ENCODE measurements at places on chromosomes 3 and 15.

DNA sequence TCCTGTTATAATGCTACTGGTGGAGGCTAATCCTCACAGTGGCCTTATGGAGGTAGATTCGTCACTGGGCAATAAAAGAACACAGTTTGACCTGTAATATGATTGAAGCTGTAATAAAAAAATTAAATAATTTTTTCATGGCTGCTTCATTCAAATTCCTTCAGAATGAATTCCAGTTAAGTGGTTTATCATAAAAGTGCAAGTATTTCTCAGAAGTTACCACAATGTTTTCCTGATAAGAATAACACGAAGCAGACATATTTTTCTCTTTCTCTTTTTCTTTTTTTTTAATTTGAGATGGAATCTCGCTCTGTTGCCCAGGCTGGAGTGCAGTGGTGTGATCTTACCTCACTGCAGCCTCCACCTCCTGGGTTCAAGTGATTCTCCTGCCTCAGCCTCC is 15.6 kb downstream of the B4GALT4 start:
- DNase-seq = no peak

GRCh38 chr3:28915741-28916500 is 364.9 kb upstream of the RBMS3 start:
- peak; percentile 28 for DNase-seq

GRCh38 chr3:146781059-146781458 is 175.9 kb upstream of the PLSCR5 start:
- no peak for DNase-seq

- no peak for DNase-seq
Measured at GRCh38 chr3:113968986-113969385, 21.2 kb downstream of the ZDHHC23 start.

DNA sequence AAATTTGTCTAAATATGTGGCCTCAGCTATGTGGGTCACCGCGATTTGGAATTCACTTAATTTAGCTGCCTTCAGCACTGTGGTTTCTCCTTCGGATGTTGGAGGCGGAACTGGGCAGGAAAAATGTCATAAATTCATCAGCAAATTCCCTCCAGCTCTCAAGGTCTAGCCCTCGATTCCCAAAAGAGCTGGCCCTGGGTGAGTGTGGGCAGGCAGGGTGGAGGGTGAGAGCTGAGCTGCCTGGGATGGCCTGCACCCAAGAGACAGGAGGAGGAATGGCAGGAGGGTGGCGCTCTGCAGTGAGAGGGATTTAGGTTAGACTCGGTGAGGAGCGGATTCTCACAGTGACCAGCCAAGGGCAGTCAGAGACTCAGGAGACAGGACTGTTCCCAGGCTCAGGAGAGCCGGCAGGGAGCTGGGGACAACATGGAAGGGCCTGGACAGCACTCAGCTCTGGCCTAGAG is 57.1 kb downstream of the FEM1B start:
- DNase-seq = peak; percentile 89

GRCh38 chr15:101213147-101213546 is 38.7 kb downstream of the CHSY1 start:
- no peak for DNase-seq

DNA sequence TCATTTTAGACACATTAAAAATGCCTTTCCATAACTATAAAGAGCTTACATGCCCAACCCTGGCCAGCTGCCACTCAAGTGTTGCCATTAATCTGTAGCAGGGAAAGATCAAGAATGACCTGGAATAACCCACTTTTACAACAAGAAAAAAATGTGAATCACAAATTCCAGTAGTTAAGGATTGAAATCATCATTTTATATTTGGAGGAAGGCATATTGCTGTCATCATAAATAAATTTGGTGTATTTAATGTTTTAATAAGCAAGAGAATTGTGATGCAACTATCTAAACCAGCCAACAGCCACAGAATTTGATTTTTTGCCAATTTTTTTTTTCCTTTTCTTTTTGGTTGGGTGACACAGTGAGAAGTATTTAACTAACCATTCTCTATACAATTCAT is 240.0 kb upstream of the SEMA6D start:
- DNase-seq = no peak

DNA sequence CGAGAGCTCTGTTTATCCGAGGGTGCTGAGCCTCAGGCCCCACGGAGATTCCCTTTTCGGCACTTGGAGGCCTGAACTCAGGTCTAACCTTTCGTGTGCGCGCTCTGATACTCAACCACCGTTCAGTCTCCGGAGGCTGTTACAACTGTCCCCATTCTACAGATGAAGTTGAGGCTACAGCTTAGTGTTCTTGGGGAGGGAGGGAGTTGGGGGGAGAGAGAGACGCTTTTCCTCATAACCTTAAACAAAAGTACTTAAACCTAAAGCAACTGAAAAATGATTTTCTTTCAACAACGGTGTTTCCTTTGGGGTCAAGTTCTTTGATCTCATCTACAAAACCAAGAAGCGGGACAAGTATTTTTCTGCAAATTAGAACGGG is 952 bp upstream of the CHST2 start:
- no peak for DNase-seq

GRCh38 chr15:91609966-91610365 is 243.5 kb upstream of the SLCO3A1 start:
- DNase-seq = no peak

DNA sequence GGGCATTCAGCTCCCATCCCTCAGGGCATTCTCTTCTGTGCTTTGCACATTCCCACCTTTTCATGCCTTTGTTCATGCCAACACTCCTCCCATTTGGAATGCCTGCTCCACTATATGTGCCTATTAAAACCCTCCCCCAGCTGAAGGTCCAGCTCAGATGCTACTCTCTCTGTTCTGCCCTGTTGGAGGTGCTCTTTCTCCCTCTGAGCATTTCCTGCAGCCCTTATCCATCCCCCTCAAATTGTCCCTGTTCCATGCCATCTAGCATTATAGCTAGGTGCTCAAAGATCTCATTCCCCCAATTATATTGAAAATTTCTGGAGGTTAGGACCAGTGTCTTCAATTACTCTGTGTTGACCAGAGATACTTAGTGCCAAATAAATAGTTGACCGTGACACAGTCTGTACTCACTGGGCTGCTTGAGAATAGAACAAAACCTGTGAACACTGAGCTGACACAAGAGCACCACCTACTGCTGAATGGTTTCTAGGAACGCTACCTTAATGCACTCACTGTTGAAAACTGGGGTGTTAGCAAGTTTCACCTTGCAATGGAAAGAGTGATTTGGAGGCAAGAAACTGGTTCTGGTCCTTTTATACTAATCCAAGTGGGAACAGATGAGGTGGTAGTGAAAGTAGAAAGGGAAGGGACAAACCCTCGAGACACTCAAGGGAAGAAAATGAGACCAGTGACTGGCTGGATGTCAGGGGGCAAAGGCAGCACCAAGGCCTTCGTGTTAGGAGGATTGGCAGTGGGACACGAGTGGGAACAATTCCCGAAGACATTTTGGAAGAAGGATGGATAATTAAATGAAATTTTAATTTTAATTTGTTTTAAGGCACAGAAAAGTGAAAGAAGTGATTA is 289.8 kb upstream of the ROPN1 start:
- peak; percentile 28 for DNase-seq

GRCh38 chr3:41148478-41148877 is 50.8 kb upstream of the CTNNB1 start:
- DNase-seq = no peak

DNA sequence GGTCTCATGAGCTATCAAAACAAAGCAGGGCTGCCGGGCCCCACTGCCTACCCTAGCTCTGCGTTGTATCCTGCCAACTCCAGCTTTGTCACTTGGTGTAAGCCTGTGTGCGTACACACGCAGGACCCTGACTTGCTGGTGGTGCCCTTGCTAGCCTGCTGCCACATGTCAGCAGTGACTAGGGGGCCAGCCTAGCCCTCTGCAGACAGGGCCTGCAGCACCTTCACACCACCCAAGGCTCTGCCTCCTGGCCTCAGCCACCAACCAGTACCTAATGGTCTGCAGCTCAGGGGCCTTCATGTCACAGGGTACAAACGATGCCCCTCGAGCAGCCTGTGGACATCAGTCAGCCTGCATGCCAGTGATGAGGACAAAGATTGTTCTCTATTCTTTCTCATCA is 30.1 kb upstream of the DUSP7 start:
- no peak for DNase-seq

- no peak for DNase-seq
Measured at GRCh38 chr3:47261301-47261700, 21.3 kb downstream of the KIF9 start.

DNA sequence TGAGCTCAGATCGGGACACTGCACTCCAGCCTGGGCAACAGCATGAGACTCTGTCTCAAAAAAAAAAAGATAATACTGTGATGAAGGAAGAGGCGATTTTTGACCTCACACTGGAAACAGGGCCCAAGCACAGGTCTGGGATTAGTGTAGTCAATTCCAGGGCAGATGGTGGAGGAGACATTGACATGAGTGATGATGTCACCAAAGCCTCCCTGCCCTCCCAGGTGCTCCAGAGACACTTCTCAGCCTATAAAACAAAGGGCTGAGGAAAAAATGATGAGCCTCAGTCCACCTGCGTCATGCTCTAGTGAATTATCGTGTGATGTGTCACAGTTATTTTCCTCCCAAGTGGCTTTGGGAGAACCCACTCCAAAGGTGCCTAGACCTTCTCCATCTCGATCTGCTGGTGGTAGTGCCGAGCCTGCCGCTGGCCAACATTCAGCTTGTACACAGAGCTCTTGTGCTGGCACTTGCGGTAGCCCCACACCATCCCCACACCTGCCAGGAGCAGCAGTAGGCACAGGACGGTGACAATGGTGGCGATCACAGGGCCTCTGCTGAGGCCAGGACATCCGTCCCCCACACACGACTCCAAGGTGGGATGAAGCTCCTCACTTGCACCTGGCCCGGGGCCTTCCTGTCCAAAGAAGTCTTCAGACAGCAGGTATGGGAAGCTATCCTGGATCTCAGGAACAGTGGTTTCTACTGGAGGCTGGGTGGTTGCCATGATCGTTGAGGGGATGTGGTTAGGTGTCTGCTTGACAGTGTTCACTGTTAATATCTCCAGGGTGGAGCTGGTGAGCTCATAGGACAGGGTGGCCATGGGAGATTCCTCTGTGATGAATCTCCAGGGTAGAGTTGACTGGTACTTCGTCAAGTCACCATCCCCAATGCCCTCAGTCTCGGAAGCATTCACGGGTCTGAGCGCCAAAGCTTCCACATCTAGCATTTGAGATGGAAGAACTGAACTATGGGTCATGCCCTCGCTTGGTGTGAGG is 38.8 kb downstream of the CRTAP start:
- DNase-seq = no peak

- DNase-seq = no peak
Measured at GRCh38 chr3:37591116-37591781, 270.4 kb upstream of the CTDSPL start.

GRCh38 chr15:69743091-69743490 is 290.5 kb downstream of the RPLP1 start:
- no peak for DNase-seq

GRCh38 chr3:31936420-31937060 is 44.5 kb downstream of the OSBPL10 start:
- DNase-seq = no peak

- no peak for DNase-seq
Measured at GRCh38 chr3:151209654-151210053, 6.6 kb upstream of the GPR171 start.

DNA sequence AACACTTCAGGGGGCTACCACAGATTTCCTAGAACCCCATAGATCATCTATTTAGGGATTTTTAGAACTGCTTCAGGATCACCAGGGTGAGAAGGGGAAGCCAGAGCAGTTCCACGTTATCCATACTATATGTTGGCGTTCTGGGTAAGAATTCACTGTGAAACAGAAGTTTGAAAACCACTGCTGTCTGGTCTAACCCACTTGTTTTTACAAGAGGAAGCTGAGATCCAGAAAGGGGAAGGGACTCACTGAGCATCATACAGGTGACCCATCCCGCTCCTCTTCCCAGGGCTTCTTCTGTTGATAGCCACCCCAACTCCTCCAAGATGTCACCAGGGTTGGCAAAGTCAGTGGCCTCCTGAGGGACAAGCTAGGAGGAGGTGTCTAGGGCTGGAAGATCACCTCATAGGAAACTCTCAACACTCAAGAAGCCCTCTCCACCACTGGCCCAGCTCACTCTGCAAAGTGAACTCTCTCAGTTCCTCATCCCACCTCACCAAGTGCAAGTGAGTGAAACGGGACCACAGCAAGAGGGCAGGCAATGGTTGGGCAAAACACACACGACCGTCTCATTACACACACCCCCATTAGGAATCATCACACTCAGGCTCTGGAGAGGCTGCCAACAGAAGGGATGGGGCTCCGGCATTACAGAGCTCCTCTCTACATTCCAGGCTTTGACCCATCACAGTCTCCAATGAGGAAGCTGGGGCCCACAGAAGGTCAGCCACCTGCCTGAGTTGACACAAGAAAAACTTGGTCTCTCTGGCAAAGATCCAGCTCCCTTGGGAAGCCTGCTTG is 1.8 kb downstream of the DAPK2 start:
- no peak for DNase-seq

DNA sequence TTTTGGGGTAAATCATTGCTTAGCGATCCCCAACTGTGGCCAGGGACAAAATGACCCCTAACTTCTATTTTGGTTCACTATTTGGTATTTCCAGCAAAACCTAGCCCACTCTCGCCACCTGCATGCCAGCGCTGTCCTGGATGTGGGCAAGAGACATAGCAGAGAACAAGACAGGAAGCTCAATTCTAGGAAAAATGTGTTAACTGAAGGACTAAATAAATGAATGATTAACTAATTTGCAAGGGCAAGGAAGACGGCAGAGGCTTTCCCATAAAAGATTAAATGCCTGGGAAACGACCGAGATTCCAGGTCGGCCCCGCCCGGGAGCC is 408 bp downstream of the NICN1 start:
- no peak for DNase-seq

DNA sequence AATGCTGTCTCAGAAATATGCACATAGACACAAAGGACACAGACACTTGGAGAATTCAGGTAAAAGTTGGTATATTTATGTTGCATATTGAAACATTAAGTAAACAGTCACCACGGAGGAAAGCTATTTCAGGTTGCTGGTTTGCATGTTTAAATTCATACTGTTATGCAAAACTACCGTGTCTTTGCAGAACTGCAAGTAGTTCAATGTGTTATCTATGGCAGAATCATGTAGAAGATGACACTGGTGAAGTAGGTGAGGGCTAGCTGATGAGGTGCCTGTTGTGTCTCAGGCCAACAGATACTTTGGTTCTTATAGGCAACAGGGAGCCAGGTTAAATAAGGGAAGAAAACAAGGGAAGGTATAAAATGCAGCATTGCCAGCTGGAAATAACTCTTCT is 511.3 kb downstream of the DIPK2A start:
- no peak for DNase-seq

- no peak for DNase-seq
Measured at GRCh38 chr3:174215456-174215855, 643.7 kb upstream of the NAALADL2 start.

- peak; percentile 84 for DNase-seq
Measured at GRCh38 chr15:89654847-89655805, at the start of gene KIF7. Gene KIF7 (minus strand): TSS chr15:89655467. CDS start chr15:89652930, 2,537 bp downstream.
